Osteocyte (in vitro differentiated cells): ENCODE measurements at places on chromosomes 5 and 9. TPM values are rescaled to one million over a fixed set of nuclear protein-coding genes. Genes with fewer than 3 reads are reported as not detected.
A peak's percentile ranks its signal among the peaks of the same experiment; 100 is the strongest.

Gene SARDH
- 0.21 and 0.56 TPM in 2 replicates for total RNA-seq

- no peak for DNase-seq
- H3K4me1 ChIP-seq: peaks cover 2% of the 10 kb centered on the region
- no peaks in the 10 kb centered on the region for H3K27me3 ChIP-seq
Measured at GRCh38 chr5:80206282-80206681, 49.6 kb downstream of the SERINC5 start.

DNA sequence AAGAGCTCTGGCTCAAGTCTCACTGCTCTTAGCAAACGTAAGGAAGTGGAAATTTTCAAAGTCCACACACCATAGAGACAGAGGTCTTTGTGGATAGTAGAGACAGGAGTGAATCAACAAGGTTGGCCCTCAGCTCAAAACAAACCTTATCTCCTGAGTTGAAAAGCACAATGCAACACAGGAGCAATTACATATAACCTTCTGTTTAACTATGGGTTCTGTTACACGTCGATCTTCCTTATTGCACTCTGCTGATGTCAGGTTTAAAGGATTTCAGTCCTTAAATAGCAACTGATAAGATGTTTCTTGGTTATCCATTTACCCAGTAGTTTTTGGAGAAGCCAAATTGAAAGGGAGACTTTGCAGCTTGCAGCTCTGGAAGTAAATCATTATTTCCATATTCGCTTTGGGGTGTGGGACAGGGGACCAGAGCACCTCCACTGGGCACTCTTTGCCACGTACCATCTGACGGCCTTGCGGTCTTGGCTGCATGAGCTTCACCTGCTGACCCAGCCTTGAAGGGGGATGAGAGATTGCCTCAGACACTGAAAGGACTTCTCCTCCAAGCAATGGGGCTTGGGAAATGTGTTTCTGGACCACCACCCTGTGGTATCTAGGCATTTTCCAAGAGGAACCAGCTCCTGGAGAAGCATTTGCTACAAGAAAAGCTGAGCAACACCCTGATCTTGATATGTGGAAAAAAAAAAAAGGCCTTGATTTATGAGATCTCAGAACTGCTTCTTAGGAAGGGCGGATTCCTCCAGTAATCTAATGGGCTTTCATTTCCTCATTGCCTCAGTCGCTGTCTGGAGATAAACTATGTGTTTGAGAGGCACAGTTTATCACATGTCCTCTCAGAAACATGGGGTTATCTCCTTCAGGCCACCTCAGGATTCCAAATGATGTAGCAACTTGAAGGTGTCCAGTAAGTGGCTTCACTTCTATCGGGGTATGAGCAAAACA, 56.2 kb upstream of the ZNF622 start:
- no peaks in the 10 kb centered on the region for H3K4me1 ChIP-seq
- peaks cover 42% of the 10 kb centered on the region for H3K27me3 ChIP-seq
- H3K36me3 ChIP-seq: no peaks in the 10 kb centered on the region

GRCh38 chr5:79032782-79033181, 36.7 kb downstream of the DMGDH start:
- H3K36me3 ChIP-seq: no peaks in the 10 kb centered on the region
- DNase-seq: no peak
- H3K4me3 ChIP-seq: no peak overlapping the region
- H3K27me3 ChIP-seq: peaks cover 4% of the 10 kb centered on the region
- no peaks in the 10 kb centered on the region for H3K4me1 ChIP-seq

GRCh38 chr5:43363445-43364152, 48.6 kb downstream of the CCL28 start:
- no peaks in the 10 kb centered on the region for H3K4me1 ChIP-seq
- peaks cover 28% of the 10 kb centered on the region for H3K27me3 ChIP-seq
- H3K36me3 ChIP-seq: no peaks in the 10 kb centered on the region
- no peak for DNase-seq

GRCh38 chr5:157535042-157535865, 40.3 kb downstream of the ADAM19 start:
- H3K4me3 ChIP-seq: no peak overlapping the region
- H3K36me3 ChIP-seq: peaks cover 37% of the 10 kb centered on the region
- no peaks in the 10 kb centered on the region for H3K27me3 ChIP-seq
- DNase-seq: no peak
- H3K4me1 ChIP-seq: peaks cover 12% of the 10 kb centered on the region
- no peak overlapping the region for H3K27ac ChIP-seq

- no peaks in the 10 kb centered on the region for H3K27me3 ChIP-seq
- no peak overlapping the region for H3K4me3 ChIP-seq
- H3K27ac ChIP-seq: no peak overlapping the region
- H3K4me1 ChIP-seq: no peaks in the 10 kb centered on the region
- DNase-seq: no peak
Measured at GRCh38 chr9:82410306-82410705, 421.7 kb downstream of the SPATA31D1 start.

GRCh38 chr5:14252793-14253192, 109.7 kb downstream of the TRIO start:
- peaks cover 6% of the 10 kb centered on the region for H3K36me3 ChIP-seq
- H3K4me3 ChIP-seq: no peak overlapping the region
- no peaks in the 10 kb centered on the region for H3K27me3 ChIP-seq
- peaks cover 71% of the 10 kb centered on the region for H3K4me1 ChIP-seq

DNA sequence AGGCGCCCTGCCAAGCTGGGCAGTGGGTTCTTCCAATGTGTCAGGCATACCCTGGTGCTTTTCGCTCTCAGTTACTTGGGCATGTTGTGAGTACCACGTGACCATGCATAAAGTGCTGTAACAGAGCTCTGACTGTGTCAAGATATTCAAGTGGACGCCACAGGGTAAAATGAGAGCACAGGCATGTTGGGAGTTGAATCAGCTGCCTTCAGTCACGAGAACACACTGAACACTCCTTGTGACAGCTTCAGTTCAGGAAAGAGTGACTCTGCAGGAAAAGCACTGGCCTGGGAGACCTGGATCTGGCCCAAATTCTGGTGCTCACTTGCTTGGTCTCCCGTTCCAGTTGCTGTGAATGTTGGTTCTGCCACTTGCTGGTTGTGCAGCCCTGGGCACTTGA, 5.1 kb downstream of the MLANA start:
- DNase-seq: no peak
- H3K4me3 ChIP-seq: no peak overlapping the region
- H3K36me3 ChIP-seq: peaks cover 20% of the 10 kb centered on the region

DNA sequence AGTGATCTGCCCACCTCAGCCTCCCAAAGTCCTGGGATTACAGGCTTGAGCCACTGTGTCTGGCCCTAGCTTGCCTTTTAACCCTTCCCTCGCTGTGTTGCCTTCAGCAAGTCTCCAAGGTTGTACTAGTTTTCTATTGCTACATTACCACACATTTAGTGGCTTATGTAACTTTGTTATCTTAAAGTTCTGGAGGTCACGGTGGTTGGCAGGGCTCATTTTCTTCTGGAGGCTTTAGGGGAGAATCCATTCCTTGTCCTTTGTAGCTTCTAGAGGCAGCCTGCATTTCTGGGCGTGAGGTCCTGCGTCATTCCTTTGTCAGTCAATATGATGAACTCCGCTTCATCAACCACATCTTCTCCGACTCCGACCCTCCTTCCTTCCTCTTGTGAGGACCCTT, 2.9 kb upstream of the PRRC2B start:
- DNase-seq: no peak
- H3K4me1 ChIP-seq: peaks cover 16% of the 10 kb centered on the region
- no peak overlapping the region for H3K27ac ChIP-seq
- no peaks in the 10 kb centered on the region for H3K36me3 ChIP-seq
- no peaks in the 10 kb centered on the region for H3K27me3 ChIP-seq

GRCh38 chr5:173429489-173430150, 101.4 kb upstream of the STC2 start:
- H3K27ac ChIP-seq: no peak overlapping the region
- no peaks in the 10 kb centered on the region for H3K36me3 ChIP-seq
- no peak overlapping the region for H3K4me3 ChIP-seq
- H3K4me1 ChIP-seq: no peaks in the 10 kb centered on the region
- H3K27me3 ChIP-seq: no peaks in the 10 kb centered on the region

- H3K4me1 ChIP-seq: no peaks in the 10 kb centered on the region
- H3K27ac ChIP-seq: no peak overlapping the region
- H3K4me3 ChIP-seq: no peak overlapping the region
- no peaks in the 10 kb centered on the region for H3K27me3 ChIP-seq
- H3K36me3 ChIP-seq: no peaks in the 10 kb centered on the region
- DNase-seq: no peak
Measured at GRCh38 chr9:29691145-29691544, 2117.9 kb upstream of the C9orf72 start.

DNA sequence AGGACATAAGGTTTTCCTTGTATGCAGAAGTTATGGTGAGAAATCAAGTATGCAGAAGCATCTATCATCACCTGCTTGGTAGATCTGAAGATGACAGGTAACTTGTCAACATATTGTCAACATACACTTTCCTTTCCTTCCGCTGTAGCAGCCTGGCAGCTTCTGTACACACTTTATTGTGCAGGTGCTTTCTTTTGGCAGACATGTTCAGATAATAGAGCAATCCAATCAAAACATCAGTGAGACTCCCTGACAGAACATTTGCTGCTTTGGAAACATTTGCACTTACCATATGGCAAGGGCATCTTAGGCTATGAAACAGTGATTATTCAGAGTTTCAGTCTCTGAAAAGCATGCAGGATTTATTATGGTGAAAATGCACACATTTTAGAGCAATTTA, 161.1 kb upstream of the CDH12 start:
- no peak overlapping the region for H3K4me3 ChIP-seq
- no peak for DNase-seq
- no peak overlapping the region for H3K27ac ChIP-seq
- no peaks in the 10 kb centered on the region for H3K36me3 ChIP-seq
- H3K27me3 ChIP-seq: peaks cover 21% of the 10 kb centered on the region

Gene SCGB3A2
- total RNA-seq: not detected in 2 replicates

DNA sequence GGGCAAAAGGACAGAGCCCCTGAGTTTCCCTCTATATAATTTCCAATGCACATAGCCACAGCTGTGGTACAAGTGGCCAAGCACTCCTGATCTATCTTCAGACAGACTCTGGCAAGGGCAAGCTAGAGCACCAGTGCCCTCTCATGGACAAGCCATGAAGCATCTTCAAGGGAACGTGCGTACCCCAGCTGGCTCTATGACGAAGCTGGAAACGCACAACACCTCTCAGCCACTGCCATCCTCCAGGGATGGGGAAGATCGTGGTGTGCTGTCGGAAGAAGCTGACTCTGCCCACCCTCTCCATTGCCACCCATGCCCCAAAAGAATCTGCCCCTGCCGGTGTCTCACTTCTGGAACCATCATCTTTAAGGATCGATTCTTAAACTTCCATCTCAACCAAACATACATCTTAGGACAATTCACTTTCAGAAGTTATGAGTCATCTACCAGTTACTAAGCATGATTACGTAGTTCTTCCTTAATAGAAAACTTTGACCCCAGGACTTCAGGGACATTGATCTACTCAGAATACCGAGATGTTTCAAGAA, 482.9 kb downstream of the AGTPBP1 start:
- no peak overlapping the region for H3K4me3 ChIP-seq
- peaks cover 6% of the 10 kb centered on the region for H3K4me1 ChIP-seq

Gene GFPT2
- 70.7 and 80.0 TPM in 2 replicates for total RNA-seq

DNA sequence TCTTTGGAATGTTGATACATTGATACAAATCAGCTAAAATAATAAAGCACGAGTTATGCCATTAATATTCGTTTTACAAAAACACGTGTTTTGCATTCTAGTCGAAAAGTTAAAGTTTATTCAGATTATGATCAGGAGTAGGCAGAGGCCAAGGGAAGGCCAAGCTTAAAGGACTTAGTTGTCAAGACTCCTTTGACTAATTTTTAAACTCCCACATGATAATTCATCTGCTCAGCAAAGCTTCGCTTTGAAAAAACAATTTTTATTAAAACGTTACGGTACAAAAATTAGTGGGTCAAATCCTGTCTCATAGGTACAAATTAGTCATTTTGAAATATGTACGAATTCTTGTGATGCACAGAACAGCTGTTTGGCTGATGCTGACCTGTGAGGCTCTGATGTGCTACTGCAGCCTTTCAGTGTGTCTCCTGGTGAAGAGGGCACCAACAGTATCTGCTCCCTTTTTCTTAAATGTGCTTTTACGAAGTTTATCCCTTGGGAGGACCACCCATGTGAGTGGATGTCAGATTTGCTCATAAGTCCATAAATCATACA, 23.0 kb upstream of the NR3C1 start:
- H3K27ac ChIP-seq: no peak overlapping the region
- no peak for DNase-seq
- H3K4me3 ChIP-seq: no peak overlapping the region
- H3K4me1 ChIP-seq: no peaks in the 10 kb centered on the region
- H3K27me3 ChIP-seq: no peaks in the 10 kb centered on the region

DNA sequence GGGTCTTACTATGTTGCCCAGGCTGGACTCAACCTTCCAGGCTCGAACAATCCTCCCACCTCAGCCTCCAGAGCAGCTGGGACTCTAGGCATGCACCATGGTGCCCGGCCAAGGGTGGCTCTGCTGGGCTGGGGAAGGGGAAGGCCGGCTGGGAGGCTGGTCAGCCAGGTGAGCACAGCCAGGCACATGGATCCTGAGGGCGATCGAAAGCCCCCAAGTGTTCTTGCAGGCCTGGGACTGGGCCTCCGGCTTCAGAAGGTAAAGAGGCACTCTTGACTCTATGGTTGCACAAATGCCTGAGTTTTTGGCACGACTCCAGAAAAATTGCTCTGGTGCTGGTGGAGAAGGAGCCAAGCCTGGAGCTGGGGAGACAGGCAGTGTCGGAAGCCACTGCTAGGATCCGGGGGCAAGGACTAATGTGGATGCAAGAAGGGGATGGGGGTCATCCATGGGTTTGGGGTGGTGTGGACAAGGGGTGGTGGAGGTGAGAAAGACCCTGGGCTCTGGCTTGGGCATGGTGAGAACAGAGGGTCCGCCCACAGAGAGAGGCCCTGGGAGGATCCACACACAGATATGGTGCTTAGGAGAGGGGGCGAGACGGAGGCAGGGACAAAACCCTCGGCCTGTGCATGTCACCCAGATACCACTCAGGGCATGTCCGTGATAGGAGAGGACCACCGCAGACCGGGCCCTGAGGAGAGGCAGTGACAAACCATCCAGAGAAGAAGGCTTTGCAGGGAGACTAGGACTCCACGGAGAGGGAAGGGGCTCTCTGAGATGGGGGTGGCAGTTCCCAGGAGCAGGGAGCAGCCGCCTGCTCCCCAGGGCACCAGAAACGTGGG, 51.1 kb upstream of the COL5A1 start:
- H3K4me3 ChIP-seq: no peak overlapping the region
- no peaks in the 10 kb centered on the region for H3K27me3 ChIP-seq

DNA sequence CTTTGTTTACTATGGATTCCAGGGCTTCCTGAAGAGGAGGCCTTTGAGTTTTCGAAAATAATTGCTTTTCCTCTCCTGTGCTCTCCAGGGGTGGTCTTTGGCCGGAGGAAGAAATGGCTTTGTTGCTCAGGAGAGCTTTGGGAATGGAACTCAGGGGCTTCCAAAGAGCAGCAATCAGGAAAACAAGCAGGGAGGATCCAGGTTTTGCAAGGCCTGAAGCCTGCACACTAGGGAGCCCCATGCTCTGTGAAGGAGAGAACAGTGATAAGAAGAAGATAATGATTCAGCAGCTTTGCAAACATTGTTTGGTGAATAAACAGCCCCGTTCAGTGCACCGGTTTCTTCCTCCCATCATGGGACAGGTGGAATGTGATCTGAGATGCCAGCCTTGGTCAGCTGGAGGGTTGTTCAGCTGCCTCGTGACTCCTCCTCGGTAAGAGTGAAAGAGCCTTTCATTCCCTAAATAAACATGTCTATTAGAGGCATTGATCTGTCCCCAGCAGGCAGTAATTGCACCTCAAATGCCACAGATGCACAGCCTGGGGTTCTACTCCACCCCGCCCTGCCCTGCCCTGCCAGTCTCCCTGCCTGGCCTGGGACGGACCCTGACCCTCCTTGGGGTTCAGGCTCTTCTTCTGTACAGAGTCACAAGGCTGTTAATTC, 11.5 kb upstream of the ALDH1B1 start:
- peak overlapping the region; percentile 0 for H3K27ac ChIP-seq
- no peak for DNase-seq
- H3K4me3 ChIP-seq: no peak overlapping the region
